ELR (cell line): ENCODE measurements at places on chromosomes 16 and 17.

DNA sequence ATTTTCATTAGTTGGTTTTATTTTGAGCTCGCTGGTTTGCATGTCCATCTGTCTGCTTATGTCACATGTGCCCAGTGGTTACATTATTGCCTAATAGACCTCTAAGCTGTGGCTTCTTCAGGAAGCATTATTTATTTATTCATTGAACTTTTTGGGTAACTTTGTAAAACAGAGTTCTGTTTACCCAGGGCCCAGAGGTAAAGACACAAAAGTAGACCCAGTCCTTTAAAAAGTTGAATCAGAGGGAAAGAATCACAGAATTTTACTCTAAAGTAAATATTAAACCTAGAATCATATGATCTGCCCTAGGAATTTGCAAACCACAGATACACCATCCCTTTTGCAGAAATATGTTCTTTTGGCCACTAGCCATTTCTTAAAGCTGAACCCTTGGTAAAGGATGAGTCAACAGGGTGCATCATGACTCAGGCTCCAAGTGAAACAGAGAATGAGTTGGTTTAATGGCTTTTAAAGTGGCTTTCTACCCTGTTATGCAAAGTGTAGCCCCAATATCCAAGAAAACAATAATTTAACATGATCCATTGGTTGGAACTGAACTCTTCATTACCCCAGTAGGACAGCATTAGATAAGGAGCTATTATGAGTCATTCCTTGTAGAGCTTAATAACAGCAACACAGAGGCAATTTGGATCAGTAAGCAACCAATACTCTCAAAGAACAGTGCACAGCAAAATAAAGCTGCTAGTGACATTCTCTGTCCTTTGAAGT is 236.3 kb downstream of the KCNJ2 start:
- peak; percentile 98 for DNase-seq

DNA sequence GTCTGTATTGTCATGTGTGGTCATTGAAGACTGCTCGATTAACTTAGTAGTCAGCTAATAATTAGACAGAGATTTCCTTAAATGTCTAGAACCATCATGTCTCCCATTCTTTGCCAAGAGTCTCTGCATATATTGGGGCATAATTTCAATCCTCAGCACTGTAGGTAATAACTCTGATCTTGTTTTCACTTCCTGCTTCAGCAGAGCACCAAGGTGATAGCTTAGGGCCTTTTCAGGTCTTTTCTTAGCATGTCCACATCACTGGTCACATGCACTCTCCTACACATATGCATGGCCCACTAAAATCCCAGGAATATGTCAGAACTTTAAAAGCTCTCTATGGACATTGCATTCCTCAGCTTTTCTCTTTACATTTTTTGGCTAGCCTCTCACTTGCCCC is 110.3 kb upstream of the NACA2 start:
- no peak for DNase-seq

- DNase-seq = no peak
These were observed 2.5 kb downstream of the UBE2I start for GRCh38 chr16:1311738-1312466.

GRCh38 chr17:74149597-74150427 is 53.7 kb upstream of the RPL38 start:
- no peak for DNase-seq

GRCh38 chr17:76467809-76468633 is 618 bp downstream of the AANAT start:
- no peak for DNase-seq

- DNase-seq = peak; percentile 89
These were observed 128.7 kb upstream of the ZFHX3 start for GRCh38 chr16:73176577-73177013.

DNA sequence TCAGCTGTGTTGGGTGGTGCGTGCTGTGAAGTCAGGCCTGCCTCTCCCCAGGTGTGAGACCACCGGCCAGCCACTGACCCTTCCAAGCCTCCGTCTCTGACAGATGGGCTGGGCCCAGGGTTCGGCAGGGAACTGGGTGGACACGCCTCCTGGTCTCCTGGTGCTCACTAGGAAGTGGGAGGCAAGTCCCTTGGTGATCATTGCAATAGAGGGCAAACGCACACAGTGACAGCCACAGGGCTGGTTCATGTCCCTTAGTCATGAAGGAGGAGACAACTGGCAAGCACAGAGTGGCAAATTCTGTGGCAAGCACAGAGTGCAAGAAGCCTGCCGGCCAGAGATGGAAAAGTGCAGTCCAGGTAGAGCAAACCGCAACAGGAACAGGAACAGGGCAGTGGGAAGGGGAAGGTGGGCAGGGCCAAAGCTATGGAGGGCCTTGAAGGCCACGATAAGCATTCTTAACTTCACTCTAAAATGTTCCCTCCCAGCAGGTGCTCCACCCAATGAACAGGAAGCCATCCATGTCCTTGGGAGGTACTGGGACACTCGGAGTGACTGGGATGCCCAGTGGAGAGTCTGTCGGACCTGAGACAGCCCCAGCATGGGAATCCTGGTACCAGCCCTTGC is 21.9 kb downstream of the USP7 start:
- DNase-seq = no peak
